ENCODE measurements at places on chromosomes 12 and 14.

DNA sequence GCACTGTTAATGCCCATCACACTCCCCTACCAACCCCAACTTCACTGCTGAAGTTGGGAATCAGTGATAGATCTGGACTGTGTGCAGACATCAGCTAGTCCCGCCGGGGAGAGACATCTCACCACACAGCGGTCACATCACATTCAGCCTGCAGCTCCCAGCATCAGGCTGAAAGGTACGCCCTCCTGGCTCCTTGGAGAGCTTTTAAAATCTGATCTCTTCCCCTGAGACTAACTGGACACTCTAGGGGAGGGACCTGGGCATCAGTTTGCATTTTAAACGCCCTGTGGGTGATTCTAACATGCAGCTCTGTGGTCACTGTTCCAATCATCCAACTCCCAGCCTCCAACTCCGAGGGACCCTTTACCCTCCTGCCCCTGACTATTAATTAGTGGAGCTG lies 58.4 kb downstream of the CCDC85C start:
- DNase-seq: no peak

GRCh38 chr12:58671196-58671595 lies 249.1 kb downstream of the LRIG3 start:
- DNase-seq: no peak

GRCh38 chr12:120209851-120210250 lies 8.9 kb upstream of the RPLP0 start:
- DNase-seq: no peak

GRCh38 chr14:68239988-68240771 lies 420.6 kb downstream of the RAD51B start:
- DNase-seq: no peak

GRCh38 chr14:59239022-59239421 lies 50.6 kb downstream of the DAAM1 start:
- DNase-seq: no peak

DNA sequence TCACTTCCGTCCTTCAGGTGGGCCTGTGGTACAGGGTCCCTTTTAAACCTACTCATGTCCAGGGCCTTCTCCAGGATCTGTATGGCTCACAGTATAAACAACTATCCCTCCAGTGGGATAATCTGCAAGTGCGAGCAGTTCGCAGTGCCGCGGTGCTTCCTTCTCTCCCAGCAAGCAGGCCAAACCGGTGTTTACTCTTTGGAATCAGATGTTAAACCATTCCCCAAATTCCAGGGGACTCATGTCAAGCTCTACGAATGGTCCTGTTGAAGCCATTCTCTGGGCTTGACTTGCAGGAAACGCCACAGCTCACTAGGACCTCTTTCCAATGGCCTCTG lies 59.6 kb downstream of the OR11H12 start:
- no peak for DNase-seq

DNA sequence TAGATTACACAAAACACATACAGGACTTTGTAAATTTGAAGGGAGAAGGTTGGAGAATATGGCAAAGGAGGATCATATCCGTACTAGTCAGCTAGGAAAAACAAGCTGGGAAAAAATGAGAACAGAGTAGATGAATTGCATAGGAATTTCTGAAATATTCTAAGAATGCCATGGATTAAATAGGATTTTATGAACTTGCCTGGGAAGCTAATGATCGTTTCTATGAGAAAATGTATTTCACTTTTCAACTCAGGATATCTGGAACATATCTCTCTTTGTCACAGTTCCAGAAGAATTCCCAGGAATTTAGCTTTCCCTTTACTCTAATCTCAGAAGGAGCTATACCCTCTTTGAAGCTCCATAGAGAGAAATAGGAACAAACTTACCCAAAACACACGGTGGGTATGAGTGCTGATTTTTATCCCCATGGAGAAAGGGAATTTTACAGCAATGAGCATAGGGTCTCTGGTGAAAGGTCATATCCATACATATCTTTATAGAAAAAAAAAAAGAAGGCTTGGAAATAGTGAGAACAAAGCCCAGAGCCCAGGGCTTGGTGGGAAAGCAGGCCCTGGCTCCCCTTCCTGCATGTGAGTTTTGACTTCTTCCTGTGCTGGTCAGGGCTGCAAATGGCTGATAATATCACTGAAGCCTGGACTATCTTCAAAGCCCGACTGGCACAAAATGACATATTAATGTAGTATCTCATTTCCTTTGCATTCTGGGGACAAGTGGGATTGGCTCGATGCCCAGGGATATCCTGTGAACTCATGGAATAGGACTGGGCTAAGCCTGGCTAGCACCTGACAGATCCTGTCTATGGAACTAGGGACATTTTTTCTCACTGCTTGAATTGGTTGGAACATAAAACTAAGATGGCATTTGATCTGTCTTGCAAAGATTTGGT lies 136.3 kb downstream of the AEBP2 start:
- DNase-seq: no peak

GRCh38 chr14:105299654-105300541 lies 903 bp downstream of the BRF1 start:
- no peak for DNase-seq

DNA sequence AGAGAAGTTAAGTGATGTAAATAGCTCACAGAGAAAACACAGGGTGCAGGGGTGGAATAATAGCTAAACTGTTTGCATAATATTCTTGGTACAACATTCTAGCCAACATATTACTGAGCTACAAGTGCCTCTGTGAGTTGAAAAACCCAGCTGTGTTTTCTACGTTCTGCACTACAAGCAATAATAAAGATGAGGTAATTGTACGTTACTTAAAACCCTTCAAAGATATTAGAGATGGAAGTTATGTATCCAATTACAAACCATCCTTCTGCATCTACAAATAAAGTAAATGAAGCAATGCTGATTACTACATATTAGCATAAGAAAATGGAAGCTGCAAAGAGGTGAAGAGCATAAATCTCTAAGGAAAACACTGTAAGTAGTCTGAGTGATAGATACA lies 271.4 kb downstream of the SSPN start:
- no peak for DNase-seq

- DNase-seq: no peak
Observed at GRCh38 chr12:20028033-20028432, 340.3 kb upstream of the PDE3A start.

- DNase-seq: no peak
Observed at GRCh38 chr12:96302687-96303310, 97.4 kb downstream of the CDK17 start.

- DNase-seq: no peak
Observed at GRCh38 chr14:68568907-68569897, 223.7 kb downstream of the ZFP36L1 start.

DNA sequence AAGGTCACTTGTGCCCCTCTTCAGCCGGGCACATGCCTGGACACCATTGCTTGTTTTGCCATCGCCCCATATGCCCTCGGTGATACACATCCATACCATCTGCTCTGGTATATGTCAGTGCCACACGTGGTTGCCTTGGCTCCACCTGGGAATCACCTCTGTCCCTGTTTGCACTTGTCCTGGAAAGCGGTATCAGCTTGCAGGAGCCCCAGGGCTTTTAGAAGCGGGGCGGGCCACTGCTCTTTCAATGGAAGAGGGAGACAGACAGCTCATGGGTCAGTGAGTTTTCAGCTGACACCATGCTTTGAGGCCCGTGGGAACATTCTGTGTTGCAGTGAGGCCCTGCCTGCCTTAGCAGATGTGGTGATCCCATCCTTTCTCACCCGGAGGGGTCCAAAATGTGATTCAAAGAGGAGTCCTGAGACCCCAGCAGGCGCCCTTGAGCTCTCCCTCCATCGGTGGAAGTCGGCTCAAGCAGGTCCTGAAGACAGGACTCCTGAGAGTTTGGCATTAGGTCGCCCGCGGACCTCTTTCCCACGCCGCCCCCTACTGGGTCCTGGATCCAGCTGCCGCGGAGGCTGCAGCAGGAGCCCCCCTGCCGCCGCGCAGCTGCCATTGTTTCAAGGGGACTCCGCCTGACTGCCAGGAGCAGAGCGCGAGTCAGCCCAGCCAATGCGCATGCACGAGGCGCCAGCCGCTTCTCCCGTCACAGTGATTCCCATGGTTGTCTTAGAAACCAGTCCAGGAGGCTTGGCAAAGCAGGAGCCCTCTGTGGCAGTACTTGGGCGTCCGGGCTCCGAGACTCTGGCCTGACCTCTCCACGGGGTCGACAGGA lies 773.2 kb upstream of the ALG10B start:
- no peak for DNase-seq

DNA sequence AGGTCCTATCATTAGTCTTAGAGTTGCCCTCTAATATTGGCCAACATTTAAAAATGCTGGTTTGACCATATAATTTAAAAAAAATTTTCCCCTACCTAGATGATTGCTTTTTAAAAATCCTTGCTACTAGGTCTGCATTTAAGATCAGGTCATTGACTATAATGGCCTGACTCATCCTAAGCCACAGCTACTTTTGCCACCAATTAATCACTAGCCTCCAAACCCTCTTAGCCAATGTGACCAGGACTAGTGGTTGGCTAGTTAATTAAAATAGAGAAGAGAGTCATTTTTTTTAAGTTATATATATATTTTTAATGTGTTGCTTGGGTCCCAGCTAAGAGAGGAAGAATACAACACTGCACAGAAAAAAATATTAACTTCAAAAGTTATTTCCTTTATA lies 57.5 kb downstream of the SOS2 start:
- DNase-seq: no peak

GRCh38 chr14:85688006-85688405 lies 158.1 kb downstream of the FLRT2 start:
- no peak for DNase-seq

- no peak for DNase-seq
Observed at GRCh38 chr12:12025799-12026386, 44.8 kb upstream of the BCL2L14 start.

DNA sequence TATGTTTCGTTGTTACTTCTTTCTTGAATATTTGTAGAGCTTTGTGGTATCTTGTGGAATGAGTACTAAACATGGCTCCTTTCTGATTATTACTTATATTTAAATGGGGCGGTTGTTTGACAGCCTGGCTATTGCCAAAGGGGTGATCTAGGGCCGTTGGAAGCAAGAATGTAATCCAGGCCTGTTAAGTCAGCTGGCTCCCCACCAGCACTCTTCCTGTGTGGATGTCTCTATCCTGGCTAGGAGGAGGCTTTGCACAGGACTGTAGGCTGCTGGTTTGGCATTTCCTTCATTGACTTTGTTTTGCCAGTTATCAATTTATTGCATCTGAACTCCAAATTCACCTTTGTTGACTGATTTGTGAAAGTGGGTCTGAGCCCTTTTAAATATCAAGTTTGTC lies 5.6 kb downstream of the FAM234B start:
- DNase-seq: no peak

- no peak for DNase-seq
Observed at GRCh38 chr14:99619835-99620834, 16.1 kb upstream of the CCDC85C start.
